Activated CD4-positive, alpha-beta T cell treated with anti-CD3 and anti-CD28 coated beads, Interleukin-2, amount 50 U/mL, for 4 hours (primary cell): ENCODE measurements at places on chromosomes 1 and 21.

DNA sequence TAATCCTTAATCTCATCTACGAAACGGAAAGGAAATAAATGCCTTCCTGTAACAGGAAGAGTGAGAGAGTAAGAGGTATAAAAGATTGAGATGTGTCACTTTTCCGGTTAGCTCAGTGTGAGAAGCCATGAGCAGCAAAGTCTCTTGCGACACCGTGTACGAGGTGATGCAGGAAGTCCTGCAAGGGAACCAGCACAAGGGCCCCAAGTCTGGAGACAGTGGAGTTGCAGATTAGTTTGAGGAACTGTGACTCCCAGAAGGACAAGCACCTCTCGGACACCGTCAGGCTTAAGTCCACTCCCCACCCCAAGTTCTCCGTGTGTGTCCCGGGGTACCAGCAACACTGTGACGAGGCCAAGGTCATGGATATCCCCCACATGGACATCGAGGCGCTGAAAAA lies 592.3 kb upstream of the ADGRL2 start:
- DNase-seq: no peak

DNA sequence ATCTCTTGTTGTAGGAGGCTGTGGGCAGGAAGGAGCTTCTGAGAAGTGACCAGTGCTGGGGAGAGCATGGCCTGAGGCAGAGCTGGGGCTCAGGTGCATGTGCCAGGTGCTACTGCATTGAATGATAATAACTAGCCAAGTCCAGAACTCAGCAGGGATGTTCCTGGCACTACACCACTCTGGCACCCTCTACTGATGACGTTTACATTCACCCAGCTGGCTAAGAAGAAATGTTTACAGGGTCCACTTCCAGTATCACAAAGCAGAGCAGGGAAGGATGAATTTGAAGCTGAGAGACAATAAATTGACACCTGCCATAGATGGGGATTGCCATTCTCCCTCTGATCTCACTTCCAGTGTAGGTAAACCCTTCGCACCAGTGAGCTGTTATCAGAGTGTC lies 411.8 kb downstream of the SETD4 start:
- DNase-seq: no peak

DNA sequence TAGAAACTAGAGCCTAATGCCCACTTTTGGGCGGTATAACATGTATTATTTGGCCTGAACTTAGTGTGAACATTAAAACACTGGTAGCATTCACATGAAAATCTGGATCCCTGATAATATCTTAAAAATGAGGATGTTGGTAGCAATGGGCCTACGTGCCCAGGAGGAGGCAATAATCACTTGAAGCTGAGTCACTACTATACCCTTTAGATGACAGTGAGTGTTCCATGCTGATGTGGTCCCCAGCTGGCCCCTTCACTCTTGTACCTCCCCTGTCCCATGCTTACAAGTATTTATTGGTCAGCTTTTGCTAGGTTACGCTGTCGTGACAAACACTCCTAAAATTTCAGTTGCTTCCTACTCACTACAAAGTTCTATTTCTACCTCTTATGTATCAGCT lies 23.0 kb upstream of the POU2F1 start:
- DNase-seq: no peak

DNA sequence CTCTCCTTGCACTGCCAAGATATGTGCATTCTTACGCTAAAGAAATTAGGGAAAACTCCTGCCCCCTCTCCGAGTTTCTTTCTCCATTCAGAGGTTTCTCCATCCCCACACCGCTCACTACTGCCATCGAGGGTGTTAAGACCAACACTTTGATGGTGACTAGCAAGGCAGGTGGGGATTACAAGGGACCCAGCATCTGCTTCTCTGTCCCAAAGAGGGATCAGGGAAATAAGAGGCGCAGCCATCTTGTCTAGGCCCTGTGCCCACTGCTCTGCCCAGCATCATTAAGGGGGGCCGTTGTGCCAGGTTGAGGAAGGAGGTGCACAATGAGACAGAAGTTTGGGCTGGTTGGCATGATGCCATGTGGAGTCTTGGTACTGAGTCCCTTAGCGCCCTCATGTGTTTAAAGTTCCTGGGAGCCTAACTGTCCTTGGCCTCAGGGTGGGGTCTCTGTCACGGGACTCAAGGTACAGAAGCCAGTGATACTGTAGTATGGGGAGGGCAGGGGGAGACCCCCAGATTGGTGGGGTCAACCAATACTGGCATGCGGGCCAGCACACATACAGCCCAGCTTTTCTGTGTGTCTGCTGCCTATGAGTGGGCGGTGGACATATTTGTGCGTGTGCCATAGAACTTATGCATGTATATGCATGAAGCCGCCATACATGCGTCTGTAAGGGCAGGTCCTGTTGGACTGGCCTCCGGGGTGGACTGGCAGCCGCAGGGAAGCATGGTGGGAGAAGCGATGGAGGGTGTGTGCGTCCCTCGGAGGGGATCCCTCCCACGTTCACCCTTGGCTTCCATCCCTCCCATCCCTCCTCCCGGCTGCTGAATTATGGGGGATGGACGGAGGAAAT lies 5.5 kb downstream of the EFNA3 start:
- DNase-seq: no peak

GRCh38 chr1:109864047-109864822 lies 46.4 kb upstream of the CSF1 start:
- no peak for DNase-seq

DNA sequence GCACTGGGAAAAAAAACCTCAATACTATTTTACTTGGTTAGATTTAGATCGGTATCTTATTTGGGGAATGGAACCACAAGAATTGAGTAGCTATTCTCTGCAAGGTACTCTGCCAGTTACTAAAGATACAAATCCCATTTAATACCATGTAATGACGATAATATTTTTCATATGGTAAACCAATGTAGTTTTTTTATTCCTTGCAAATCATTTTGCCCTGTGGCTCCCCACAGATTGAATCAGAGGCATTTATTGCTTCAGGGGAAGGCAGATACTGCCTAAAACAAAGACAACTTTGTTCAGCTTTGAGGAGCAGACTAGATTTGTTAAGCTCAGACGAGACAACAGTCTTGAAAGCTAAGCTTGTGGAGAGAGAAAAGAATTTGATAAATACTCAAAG lies 226.7 kb upstream of the RUNX1 start:
- DNase-seq: no peak

GRCh38 chr1:86227026-86227425 lies 70.5 kb upstream of the COL24A1 start:
- no peak for DNase-seq

- DNase-seq: no peak
These were observed 116.1 kb downstream of the PSMG1 start for GRCh38 chr21:39066829-39067780.

DNA sequence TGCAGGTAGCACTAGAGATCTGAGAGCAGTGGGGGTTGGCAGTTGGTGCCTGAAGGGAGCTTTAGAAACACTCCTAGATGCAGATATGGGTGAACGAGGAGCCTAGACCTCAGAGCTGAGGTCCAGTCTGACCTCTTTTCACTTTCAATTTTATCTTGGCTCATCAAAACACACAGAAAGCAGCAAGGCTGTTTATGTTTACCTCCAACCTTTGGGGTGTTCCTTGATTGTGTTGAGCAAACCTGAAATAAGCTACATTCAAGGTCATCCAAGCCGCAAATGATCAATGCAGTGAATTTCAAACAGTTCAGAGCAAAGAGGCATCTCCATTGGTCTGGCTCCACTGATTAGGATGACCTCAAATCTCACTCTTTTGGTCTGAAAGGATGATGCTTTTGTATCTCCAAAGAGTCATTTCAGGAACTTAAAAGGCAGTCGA lies 1.3 kb downstream of the LY9 start:
- no peak for DNase-seq

DNA sequence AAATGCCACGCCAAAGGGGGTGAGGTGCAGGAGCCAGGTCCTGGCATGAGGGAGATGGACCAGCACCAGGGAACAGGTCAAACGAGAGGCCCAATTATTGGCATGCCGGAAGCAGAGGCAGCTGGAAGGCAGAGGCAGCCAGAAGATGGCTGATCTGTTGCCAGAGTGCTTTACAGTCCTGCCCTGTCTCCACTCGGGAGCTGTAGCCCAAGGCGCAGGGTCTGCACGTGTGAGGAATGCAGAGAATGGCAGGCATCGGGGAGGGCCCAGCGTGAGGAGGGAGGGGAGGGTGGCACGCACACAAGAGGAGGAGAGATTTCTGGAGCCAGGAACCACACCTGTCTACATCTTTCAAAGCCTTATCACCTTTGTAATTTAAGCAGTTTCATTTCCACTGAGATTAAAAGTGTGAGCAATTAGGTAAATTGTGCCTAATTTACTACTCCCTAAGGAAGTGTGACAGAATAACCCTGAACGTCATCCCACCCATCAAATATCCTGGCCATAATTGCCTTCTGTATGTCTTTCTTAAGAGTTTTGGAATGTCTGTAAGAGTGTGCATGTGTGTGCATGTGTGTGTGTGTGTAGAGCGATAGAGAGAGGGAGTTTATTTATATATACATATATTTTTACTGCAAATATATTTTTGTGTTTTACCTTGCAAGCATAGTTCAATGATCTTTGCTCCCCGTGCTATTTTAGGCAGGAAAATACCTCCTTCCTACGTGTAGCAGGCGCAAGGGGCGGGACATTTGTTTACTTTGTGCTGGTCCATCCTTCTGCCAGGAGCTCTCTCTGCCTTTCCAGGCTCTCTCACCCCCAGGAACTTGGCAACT lies 125.5 kb upstream of the SERBP1 start:
- no peak for DNase-seq

DNA sequence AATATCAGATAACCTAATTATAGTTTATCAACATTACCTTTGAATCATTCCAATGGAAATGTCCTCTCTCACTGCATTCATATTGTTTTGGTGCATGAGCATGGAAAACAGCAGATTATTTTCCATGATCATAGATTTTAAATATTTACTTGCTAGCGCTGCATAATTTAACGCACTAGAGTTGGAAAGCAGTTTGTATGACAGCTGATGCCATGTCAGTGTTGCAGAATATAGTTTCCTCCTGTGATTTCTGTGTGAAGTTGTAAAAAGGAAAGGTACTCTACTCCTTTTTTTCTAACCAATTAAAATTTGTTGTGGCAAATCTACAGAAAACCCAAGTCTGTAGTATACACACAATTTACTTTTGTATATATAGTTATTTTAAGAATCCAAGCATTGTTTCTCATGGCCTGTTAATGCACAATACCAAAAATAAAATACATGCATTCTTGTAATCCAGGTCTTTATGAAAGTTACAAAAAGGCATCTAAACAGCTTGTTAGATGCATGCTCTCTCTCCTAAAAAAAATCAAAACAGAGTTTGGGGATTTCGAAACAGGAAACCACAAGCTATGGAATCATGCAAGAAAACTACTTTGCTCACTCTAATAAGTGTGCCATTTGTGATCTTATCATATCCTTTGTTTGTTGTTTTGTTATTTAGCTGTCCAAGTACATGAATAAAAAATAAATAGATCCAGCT lies 1.9 kb upstream of the ATG4C start:
- DNase-seq: no peak

- peak; percentile 25 for DNase-seq
These were observed 12.4 kb downstream of the ARPC5 start for GRCh38 chr1:183622884-183623785.

- no peak for DNase-seq
These were observed 13.3 kb downstream of the DISP3 start for GRCh38 chr1:11492235-11492634.

GRCh38 chr21:42317826-42318746 lies 2.9 kb upstream of the TFF3 start:
- DNase-seq: no peak

GRCh38 chr1:61173118-61173517 lies 90.8 kb downstream of the NFIA start:
- DNase-seq: no peak

DNA sequence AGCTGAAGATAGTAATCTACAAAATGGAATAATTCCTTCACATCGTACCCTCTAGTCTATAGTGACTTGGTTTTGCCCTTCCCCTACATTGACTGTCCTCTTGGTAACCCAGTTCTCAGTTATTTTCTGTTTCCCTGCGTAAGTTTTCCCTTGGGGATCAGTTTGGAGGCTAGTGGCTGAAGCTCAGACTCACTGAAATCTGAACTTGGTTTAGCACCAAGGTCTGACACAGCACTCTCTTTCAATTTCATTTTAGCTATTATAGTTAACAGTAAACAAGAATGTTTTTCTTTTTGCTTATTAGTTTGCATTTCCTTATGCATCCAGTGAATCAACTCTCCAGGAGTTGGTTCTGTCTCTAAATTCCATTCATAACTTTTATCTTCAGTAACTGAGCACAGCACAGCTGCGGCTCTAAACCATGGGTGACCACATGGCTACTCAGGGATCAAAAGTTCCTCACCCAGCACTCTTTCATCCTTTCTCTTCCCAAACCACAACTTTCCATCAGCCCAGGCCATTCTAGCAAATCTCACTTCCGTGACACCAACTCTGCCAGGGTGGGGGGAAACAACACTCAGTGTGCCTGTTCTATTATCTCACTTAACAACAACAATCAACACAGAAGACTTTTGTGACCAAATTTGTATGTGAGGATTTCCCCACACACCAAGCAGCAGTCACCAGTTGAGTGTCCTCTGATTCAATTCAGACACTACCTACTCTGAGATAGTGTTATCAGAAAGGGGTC lies 17.6 kb upstream of the IFI6 start:
- DNase-seq: no peak
